Stimulated activated CD8-positive, alpha-beta memory T cell treated with anti-CD3 and anti-CD28 coated beads, Interleukin-7, amount 100 ng/mL, for 4 hours (primary cell): ENCODE measurements at places on chromosomes 6 and 20.

DNA sequence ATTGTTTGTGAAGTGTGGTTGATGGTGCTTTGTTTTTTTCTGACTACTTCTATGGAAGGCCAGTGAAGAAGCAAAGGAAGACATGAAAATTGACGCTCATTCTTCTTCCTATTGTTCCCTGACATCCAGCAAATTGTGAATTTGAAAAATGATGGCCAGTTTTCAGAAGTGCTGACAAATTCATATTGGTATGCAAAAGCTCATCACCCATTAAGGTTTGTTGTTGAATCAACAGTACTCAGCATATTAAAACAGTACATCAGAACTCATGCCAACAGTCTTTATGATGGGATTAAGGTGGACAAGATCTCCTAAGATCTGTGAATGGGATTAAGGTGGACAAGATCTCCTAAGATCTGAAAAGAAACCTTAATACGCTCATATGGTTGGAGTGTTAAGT, 1.0 kb upstream of the MTG2 start:
- DNase-seq: no peak

DNA sequence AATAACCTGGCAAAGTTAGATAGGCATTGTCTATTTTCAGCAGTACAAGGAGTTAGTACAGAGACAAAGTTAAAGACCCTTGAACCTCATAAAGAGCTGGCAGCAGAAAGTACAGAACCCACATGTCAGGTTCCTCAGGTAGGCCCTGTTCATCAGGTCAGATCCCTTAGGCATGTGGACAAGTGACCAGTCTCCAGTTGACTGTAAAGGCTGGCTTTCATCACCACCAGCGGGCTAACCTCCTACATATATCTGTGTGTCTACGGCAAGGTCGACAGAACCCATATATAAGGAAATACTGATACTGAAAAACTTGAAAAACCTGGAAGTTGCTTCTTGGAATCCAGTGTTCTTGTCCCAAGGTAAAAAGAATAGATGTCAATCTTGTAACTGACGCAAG, 223.1 kb upstream of the SGK1 start:
- no peak for DNase-seq

GRCh38 chr6:88705601-88706000, 257.8 kb downstream of the RNGTT start:
- no peak for DNase-seq

DNA sequence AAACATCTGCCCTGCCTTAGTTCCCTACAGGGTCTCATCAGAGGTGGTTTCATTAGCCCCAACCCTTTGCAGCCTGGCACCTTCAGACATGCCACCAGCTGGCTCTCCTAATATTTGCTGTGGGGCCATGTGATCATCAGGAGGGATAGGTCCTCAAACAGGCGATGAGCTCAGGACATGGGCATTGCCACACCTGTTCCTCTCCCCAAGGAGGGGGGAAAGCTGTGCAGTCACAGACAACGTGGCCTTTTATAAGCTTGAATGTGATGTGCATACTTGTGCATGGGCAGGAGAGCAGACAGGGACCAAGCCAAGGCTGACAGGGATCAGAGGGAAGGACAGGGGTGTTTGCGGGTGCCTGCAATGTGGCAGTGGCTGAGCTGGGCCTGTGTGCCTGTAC, 78.8 kb upstream of the ZNFX1 start:
- no peak for DNase-seq

DNA sequence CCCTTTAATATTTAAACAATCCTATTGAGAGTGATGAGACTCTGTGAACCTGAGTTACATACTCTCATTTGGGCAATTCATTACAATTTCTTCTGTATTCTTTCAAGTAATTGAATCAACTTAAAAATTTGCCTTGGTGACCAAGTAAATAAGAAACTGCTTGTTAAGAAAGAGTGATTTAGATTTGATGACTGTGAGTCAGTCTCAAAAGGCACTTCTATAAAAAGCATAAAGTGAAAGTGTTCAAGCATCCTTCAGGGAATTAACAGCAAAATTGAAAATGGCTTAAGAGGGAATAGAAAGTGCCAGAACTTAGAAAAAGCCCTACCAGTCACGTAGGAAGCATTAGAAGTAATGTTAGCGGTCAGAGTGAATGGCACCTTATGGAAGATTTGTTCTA, 654.7 kb downstream of the EPM2A start:
- no peak for DNase-seq

- DNase-seq: no peak
These were observed 62.3 kb upstream of the SLCO4A1 start for GRCh38 chr20:62580052-62580451.

- no peak for DNase-seq
These were observed 11.9 kb downstream of the PRR18 start for GRCh38 chr6:166296035-166296883.
